ENCODE measurements at places on chromosomes 16 and 17.

- no peak for DNase-seq
Measured at GRCh38 chr17:61144137-61144536, 255.5 kb upstream of the TBX2 start.

- DNase-seq = no peak
Measured at GRCh38 chr17:44118427-44119050, 4.9 kb downstream of the HDAC5 start.

- DNase-seq = peak; percentile 61
Measured at GRCh38 chr17:42459256-42459800, 650 bp downstream of the ATP6V0A1 start.

GRCh38 chr16:63447121-63447520 is 1410.9 kb upstream of the CDH8 start:
- no peak for DNase-seq

DNA sequence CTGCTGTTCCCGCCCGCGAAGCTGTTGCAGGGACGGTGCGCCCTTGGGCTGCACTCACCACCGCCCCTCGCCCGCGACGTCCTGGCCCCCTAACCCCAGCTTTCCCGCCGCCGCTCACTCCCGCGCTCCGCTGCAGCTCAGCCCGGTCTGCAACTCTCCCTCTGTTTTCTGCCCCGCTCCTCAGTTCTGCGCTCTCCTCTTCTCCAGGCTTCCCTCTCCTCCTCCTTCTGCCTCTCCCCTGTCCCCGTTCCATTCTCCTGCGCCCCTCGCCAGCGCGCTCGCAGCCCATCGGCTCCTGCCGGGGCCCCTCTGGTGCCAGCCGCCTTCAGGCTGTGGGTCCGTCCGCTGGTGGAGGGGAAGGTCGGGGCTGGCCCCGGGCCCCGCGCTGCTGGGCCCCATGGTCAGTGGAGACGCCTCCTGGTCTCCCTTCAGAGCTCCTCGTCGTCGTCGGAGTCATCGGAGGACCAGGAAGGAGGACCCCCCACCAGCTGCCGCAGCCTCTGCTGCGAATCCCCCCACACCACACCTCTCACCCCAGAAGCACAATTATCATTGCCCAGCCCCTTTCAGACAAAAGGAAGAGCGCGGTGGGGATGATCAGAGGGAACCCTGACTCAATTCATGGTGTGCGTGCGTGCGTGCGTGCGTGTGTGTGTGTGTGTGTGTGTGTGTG is 223.2 kb upstream of the FOXF1 start:
- DNase-seq = peak; percentile 63

- no peak for DNase-seq
Measured at GRCh38 chr17:7887038-7887481, 1.5 kb upstream of the CHD3 start.

DNA sequence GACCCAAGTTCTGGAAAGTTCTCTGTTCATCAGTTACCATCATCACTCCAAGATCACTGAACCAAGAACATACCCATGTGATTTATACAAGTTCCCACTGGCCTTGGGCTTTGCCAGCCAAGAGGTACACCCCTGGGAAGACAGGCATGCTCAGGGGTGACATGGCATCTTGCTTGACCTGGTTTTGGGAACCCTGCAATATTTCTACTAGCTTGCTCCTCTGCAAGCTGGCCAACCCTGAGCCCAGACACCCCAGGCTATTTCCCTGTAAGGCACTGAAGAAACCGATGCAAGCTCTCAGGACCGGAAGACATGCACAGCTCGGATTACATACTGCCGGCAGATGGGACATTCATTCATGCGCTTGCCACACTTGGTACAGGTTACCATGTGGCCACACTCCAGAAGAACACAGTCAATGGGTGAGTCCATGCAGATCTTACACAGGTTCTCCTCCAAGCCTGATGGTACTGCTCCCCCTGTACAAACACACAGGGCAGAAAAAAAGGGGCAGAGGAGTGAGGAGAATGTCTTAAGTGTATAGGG is 31.4 kb downstream of the LIG3 start:
- no peak for DNase-seq

GRCh38 chr16:81900014-81900413 is 111.3 kb downstream of the SDR42E1 start:
- DNase-seq = no peak

DNA sequence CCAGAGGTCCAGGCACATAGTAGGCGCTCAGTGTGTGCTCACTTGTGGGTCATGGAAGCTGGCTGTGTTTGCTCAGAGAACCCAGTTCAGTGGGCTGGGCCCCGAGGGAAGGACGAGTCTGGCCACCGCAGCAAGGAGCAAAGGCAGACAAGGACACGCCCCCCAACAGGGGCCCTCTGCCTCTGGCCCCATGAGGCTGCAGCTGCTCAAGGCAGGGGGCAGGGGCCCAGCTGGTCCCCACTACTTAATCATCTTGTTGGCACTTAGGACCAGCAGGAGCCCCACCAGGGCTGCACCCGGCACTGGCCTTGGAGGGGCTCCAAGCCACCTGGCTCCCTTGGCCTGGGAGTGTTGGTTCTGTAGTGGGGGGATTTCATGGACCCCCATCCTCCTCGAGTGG is 16.1 kb downstream of the KCNJ12 start:
- no peak for DNase-seq

- no peak for DNase-seq
Measured at GRCh38 chr16:1430214-1430758, 592 bp upstream of the PERCC1 start.

- DNase-seq = no peak
Measured at GRCh38 chr17:27550974-27551505, 79.9 kb upstream of the LGALS9 start.
